MG63 (cell line): ENCODE measurements at places on chromosomes 6 and 20. TPM values are rescaled to one million over a fixed set of nuclear protein-coding genes. Genes with fewer than 3 reads are reported as not detected.

DNA sequence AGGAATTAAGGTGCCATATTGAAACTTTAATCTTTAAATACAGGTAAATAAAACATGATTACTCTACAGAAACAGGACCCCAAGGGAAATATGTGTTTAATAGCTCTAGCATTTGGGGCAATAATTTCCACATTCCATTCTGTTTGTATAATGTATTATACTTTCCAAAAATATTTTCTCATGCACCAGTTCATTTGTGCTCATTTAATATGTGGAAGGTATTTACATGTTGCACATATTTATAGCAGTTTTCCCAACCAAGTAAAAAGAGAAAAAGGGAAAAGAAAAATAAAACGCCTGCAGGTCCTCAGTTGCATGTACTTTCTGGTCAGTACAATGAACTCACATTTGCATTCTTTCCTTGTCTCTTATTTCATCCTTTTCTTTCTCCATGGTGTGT is 129.5 kb upstream of the SULF2 start:
- DNase-seq, result no peak

- DNase-seq, result no peak
These were observed 125.7 kb downstream of the LAMA2 start for GRCh38 chr6:129008591-129008990.

DNA sequence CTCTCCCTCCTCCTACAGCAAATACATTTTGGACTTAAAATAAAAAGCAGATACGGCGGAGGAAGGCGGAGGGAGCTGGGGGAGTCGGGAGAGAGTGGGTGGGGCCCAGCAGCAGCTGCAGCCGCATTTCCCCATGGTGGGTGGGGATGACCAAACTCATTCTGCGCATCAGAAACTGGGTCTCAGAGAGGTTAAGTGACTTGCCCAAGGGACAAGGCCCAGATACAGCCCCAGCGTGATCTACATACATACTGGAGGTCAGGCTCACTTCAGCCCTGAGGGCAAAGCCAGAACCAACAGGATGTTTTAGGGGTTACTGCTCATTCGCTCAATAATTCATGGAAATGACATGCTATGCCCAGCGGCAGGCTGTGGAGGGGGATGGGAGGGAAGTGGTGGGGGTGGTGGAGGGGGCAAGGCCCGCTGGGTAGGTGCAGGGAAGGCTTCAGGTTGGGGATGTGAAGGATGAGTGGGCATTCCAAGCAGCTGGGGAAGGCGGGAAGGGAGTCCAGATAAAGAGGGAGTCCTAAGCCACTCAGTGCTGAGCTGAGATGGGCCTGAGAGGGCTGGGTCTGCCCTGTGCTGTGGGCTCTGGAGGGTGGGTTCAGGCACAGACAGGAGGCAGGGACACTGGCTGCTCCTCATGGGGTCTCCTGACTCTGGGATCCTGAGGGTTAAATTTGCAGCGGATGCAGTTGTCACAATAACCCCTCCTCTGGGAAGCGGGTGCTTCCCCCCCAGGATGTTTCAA is 31.0 kb downstream of the DLGAP4 start:
- no peak for DNase-seq

- DNase-seq, result no peak
These were observed 249.6 kb downstream of the SOD2 start for GRCh38 chr6:159443417-159443920.

DNA sequence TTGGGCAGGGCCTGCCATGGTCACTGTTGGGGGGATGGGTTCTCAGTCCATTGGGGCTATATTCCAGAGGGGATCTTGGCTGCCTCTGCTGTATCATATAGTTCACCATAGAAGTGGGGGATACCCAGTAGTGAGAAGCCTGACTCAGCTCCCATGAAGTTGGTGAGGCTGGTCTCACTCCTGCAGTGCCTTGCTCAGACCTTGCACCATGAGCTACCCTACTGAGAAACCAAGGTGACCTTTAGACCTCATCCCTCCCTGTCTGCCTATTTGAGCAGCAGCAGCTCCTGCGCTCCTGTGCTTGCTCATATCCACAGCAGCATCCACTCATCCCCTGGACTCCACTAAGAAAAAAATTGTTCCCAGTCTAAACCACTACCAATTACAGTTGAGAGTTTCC is 56.0 kb upstream of the HEY2 start:
- no peak for DNase-seq

Gene ATP6V1G2
- total RNA-seq, result 2.1 and 3.4 TPM in 2 replicates

Gene POM121L2
- total RNA-seq, result not detected in 2 replicates

Gene EMILIN3
- total RNA-seq, result 0.76 TPM in 1 of 2 replicates, not detected in the other

Gene PHF1
- total RNA-seq, result 11.6 and 12.6 TPM in 2 replicates

Gene NAA20
- 86.6 and 105 TPM in 2 replicates for total RNA-seq

Gene PRICKLE4
- total RNA-seq, result not detected in 2 replicates
